ENCODE measurements at places on chromosomes 3 and 15.
A peak's percentile ranks its signal among the peaks of the same experiment; 100 is the strongest.

- no peak for DNase-seq
These were observed 138.0 kb downstream of the FBN1 start for GRCh38 chr15:48507416-48508065.

GRCh38 chr15:82043796-82044372, 1.9 kb downstream of the MEX3B start:
- DNase-seq: no peak

DNA sequence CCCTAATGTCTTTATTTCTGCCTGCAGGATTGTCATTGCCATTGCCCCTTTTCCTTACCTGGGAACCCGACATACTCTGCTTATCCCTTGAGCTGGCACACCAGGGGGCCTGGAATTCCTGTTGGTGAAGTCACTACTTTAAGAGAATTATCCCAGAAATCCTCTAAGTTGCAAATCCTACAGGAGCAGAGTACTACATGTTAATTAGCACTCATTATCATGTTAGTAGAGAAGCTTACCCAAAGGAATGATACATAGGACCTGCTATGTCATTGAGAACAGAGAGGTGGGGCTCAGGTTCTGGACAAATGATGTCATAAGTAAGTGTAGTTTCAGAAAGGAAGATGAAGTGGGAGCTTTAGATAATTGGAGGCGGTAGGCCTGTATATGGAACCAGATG, 27.4 kb downstream of the SCG5 start:
- no peak for DNase-seq

- no peak for DNase-seq
These were observed 43.0 kb downstream of the ABHD5 start for GRCh38 chr3:43733459-43734384.

- DNase-seq: no peak
These were observed 14.7 kb downstream of the SLC6A1 start for GRCh38 chr3:11006986-11007933.

DNA sequence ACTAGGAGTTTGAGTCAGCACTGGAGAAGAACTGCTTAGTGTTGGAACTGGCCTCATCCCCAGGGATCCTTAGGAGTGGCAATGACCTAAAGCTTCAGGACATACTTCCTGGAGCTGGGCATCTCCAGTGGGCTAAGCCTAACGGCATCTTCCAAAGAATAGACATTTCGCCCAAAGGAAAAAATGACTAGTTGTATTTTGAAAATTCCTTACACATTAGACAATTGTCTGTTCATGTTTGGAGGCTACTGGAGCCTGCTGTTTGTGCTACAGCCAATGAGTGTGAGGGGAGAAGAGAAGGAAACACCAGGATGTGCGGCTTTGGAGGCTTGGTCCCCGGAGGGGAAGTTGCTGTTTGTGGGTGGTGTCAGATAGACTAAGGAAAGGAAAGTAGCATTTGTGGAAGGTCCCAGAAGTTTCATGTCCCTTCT, 77.6 kb downstream of the POLR2M start:
- no peak for DNase-seq

GRCh38 chr15:76904461-76905012, 603 bp downstream of the SCAPER start:
- no peak for DNase-seq

DNA sequence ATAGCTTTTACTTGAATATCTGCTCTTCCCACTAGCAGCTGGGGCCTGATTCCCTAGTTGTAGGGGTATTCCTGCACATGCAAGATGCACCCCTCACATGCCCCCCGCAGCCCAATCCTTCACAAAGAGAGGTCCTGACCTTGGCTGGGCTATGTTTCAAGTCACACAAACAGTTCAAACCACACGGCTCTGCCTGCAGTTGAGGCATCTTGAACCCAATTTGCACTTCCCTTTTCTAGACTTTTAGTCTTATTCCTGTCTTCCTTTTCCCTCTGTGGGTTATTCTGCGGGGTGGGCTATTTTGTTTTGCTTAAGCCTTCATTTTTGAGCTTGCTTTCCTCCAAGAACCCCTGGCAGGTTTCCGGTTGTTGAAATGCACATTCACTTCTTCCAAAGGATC, 13.3 kb upstream of the CCR1 start:
- no peak for DNase-seq

DNA sequence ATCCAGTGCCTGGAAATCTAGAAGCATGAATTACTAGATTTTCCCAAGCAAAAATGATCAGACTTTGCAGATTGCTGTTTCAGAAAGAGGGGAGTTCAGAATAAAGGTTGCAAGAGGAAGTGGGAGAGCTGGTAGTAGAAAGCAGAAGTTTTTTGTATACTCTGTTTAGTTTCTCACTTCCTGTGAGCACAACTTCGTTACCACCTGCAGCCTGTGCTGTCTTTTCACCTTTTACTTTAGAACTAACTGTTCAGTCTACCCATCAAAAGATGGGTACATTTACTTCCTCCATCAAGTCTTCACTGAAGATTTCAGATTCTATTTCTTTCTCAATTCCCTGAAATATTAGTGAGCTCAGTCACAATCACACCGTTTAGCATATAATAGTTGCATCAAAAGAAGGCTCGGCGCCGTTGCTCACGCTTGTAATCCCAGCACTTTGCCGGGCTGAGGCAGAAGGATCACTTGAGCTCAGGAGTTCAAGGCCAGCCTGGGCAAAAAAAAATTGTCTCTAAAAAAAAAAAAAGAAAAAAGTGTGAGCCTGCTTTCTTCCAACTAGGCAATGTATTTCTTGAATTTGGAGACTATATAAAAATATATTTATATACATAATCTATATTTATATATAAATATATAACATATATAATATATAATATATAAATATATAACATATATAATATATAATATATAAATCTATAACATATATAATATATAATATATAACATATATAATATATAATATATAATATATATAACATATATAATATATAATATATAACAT, 1.8 kb upstream of the CEP97 start:
- DNase-seq: no peak

DNA sequence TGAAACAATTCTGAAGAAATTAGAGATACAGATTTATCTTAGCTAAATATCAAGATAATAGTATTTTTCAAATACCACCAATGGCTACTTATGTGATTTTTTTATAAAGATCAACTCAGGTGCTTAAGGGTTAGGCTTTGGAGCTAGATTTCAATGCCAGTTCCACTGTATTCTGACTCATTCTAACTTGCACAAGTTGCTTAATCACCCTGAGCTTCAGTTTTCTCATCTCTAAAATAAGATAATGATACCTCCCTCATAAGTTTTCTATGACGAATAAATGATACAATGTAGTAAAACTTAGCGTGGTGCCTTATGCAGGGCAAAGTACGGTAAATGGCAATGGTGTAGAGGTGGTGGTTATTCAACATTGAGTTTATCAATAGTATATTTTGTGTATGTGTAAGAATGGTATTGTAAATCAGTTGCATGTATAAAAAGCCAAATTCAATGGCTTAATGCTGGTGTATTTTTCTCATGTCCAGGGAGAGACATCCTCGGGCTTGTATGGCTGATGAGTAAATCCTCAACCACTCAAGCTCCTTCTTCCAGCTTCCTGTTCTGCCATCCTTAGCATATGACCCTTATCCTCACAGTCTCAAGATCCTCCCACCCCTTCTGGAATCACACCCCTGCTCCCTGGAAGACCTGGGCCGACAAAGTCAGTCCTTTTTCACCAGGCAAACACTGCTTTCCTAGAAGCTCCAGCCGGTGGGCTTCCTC, 505.9 kb upstream of the CFAP20DC start:
- no peak for DNase-seq

GRCh38 chr3:25768851-25769250, 14.4 kb downstream of the NGLY1 start:
- no peak for DNase-seq

DNA sequence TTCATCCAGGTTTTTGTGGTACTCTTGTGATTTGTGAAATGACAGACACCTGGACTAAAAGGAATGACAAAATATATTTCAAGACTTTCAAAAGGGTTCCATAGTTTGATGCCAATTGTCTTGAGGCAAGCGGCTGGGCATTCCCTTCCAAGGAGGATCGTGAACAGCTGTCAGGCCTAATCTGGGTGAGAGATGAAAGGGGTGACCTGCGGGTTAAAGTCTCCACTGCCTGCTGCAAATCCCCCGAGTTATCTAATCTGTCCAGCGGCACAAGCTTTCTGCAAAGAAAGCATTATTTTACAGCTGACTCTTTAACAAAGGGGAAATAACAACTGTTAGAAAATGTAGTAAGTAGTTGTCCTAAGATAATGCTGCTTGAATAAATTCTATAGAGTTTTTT, 128.7 kb upstream of the MB21D2 start:
- DNase-seq: no peak

DNA sequence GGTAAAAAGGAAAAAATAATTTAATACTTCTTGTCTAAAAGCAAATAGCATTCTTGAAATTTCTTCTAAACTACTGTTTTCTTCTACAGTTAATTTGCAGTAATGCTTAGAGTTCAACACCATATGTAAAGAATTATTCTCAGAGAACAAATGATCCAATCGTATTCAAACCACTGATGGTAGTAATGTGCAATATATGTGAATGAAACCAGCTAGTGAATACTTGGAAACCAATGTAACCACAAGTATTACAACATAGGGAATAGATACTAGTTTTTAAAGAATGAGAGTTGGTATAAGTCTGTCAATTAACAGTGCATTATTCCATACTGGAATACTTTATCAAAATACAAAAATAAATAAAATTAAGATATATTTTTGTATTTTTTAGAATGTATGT, 850.0 kb downstream of the DIPK2A start:
- DNase-seq: no peak

DNA sequence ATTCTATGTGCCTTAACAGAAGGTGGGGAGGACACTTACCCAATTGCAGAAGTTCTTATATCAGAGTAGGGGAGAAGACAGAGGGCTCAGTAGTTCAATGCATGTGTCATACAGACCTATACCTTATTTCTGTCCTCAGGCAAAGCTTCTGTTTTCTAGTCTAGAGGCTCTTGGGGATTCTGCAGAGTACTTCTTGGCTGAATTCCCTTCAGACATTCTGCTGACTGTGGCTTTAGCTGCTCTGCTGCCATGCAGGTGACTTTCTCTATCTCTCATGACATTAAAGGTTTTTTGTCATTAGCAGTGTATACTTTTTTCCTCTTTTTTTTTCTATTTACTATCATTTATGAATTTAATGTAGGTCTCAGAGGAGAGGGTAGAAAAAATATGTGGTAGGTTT, 172.8 kb upstream of the PLSCR5 start:
- DNase-seq: no peak

DNA sequence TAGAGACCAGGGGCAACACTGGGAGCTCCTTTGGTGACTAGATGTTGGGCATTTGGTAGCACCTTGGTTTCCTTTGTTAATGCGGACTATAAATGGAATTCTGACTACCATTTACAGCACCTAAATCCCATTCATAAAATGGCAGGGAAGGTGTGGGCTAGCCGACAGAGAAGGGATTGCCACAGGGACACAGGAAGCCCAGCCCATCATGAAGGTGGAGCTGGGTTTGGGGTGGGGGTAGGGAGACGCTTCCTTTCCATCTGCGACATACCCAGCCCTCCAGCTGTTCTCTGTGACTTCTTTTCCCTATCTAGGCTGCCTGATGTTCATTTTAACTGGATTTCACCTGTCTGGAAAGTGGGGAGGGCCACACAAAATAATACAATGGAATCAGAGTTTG, 21.0 kb downstream of the ABHD2 start:
- no peak for DNase-seq

DNA sequence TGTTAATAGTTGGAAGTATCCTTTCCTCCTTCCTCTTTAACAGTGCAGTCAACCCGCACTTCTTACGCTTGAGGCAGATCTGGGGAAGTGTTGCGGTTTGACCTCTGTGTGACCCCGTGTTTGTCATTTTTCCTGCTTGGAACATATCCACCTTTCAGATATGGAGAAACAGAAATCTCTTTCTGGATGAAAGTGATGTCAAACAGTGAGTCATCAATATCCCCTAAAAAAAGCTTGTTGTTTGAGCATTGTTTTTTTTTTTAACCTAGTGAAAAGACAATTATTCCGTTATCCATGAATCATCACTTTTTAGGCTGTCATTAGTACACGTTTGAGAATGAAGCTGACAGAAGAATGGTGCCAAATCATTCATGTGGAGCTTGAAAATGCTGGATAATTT, 293.7 kb downstream of the ARPP21 start:
- no peak for DNase-seq

DNA sequence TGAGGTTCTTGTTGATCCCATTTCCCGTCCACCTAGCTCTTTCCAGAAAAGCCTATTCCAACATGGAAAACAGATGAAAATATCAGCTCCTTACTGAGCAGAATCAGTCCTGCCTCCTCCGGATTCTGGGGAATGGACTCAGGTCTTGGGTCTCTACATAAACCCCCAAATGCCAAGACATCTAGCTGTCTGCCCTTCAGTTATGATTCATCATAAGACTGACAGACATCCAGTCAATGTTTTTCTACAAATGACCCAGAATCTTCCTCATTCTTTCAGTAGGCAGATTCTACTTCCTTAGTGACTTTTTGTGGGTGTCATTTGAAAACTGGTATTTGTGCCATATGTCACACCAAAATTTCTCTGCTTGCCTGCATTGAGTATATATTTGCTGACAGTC, 103.0 kb upstream of the TGFBR2 start:
- DNase-seq: no peak

- DNase-seq: no peak
These were observed 57.3 kb upstream of the ROPN1 start for GRCh38 chr3:124048967-124049798.

DNA sequence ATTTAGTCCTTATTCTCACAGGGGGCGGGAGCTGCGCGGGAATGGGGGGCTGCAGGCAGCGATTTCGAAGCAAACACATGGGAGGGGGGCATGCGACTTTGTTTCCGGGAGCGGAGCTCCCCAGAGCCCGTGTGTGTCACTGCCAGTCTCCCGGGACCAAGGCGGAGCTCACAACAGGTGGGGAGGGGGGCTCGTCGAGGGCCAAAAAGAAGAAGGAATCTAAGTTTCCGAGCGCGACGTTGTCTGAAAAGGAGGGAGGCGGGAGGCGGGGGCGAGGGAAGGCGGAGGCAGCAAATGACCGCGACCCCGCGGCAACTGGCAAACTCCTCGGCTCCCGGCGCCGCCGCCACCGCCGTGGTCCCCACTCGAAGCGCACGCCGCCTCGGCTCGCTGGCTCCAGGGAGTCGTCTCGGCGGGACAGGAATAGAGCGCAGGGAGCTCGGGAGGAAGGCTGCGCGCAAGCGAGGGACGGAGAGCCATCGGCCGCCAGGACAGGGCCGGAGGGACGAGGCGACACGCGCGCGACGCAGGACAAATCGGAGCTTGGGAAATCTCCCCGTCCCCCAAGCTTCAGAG, 1.4 kb downstream of the FOXP1 start:
- DNase-seq: peak; percentile 65

DNA sequence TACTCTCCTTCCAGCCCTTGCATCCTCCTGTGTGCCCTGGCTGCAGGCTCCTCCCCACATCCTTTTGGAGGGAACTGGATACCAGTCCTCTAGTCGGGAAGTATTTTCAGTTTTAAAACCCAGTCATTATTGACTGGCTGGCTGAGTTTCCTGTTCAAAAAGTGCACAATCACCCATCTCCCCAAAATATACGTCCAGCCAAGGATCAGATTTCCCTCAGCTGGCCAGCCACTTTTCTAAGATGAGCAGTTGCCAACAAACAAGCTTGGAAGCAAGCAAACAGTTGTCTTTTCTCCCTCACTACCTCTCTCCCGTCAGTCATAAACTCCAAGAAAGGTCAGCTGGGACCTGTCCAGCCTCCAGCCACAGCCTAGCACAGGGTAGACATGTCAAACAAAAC, 147.7 kb upstream of the GALNT15 start:
- DNase-seq: no peak
